ENCODE measurements at places on chromosomes 4 and X. TPM values are rescaled to one million over a fixed set of nuclear protein-coding genes. Genes with fewer than 3 reads are reported as not detected.

Gene GALNTL6
- not detected for total RNA-seq

Gene ETDB
- not detected for total RNA-seq

Gene NELFA
- total RNA-seq: 18.4 TPM

Gene UNC5C
- 0.10 TPM for total RNA-seq

Gene ADAMTS3
- total RNA-seq: 0.94 TPM

Gene SLC6A14
- total RNA-seq: not detected

Gene AMOT
- total RNA-seq: 1.6 TPM

Gene PNMA5
- not detected for total RNA-seq

Gene TSPAN7
- total RNA-seq: 2.7 TPM

Gene UGT2A1
- not detected for total RNA-seq

Gene FRMPD4
- under 0.01 TPM for total RNA-seq

Gene IL3RA
- 36.0 TPM for total RNA-seq

Gene KIAA1210
- not detected for total RNA-seq

Gene OTUD5
- 34.8 TPM for total RNA-seq

Gene IQSEC2
- total RNA-seq: 5.5 TPM

Gene FOXR2
- not detected for total RNA-seq

Gene NHSL2
- 18.9 TPM for total RNA-seq

Gene PLK4
- 16.3 TPM for total RNA-seq

Gene TLR3
- 8.1 TPM for total RNA-seq

Gene MAGEC1
- total RNA-seq: not detected

Gene RNF113A
- total RNA-seq: 14.9 TPM

Gene PCSK1N
- not detected for total RNA-seq

Gene TAF7L
- 1.00 TPM for total RNA-seq

Gene TCP11X2
- total RNA-seq: not detected

Gene CENPVL2
- total RNA-seq: not detected

Gene CTSO
- 8.7 TPM for total RNA-seq

Gene METTL14
- 30.4 TPM for total RNA-seq

Gene NALF2
- total RNA-seq: 0.05 TPM

Gene PRPS1
- total RNA-seq: 29.9 TPM

Gene CFI
- total RNA-seq: 47.5 TPM

Gene TBCK
- total RNA-seq: 12.9 TPM

Gene NUP54
- total RNA-seq: 40.4 TPM

Gene GAB1
- 5.5 TPM for total RNA-seq

Gene SLC16A2
- total RNA-seq: 0.39 TPM

Gene RBM46
- total RNA-seq: not detected
